ENCODE measurements at places on chromosomes 13 and 19. TPM values are rescaled to one million over a fixed set of nuclear protein-coding genes. Genes with fewer than 3 reads are reported as not detected.

MISP gene
- 0.08 TPM for polyA plus RNA-seq

ATP4A gene
- polyA plus RNA-seq, result 63.5 TPM

RNF17 gene
- polyA plus RNA-seq, result not detected

ZNF665 gene
- polyA plus RNA-seq, result 7.9 TPM

EML2 gene
- polyA plus RNA-seq, result 88.9 TPM

YJU2 gene
- 45.3 TPM for polyA plus RNA-seq

PLPP2 gene
- 0.88 TPM for polyA plus RNA-seq

FCAR gene
- 0.13 TPM for polyA plus RNA-seq

ZNF497 gene
- 2.0 TPM for polyA plus RNA-seq

ZNF229 gene
- polyA plus RNA-seq, result 3.0 TPM

RINL gene
- polyA plus RNA-seq, result 24.1 TPM

LIPE gene
- 29.9 TPM for polyA plus RNA-seq

DNA sequence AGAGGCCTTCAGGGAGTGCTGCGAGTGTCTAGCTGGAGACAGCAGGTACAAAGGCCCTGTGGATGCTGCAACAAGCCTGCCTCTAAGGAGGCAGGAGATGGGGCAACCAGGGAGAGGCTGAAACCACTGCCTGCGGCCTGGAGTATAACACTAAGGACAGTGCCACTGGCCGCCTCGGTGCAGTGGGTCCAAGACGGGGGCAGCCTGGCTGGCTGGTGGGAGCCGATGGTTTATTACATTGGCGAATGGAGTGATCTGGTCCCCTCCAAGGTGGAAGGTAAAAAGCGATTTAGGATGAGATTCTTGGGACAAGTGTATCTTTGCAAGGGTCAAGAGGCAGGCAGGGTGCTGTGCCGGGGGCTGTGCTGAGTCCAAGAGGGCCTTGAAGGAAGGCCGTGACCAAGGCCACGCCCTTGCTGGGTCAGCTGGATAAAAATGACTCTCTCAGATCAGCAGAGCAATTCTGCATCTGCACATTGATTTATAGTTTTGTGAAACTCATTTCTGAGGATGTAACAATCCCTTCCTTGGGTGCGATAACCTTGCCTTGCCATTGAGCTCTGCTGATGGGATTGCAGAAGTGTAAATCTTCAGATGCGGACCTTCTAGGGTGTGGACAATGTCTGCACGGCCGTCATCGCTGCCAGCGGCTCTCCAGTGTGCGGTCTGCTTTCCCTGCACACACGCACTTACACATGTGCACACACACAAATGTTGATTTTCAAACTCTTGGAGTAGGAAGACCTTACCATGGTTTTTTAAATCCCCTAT is 6.0 kb downstream of the TMEM255B start:
- DNase-seq, result no peak

DNA sequence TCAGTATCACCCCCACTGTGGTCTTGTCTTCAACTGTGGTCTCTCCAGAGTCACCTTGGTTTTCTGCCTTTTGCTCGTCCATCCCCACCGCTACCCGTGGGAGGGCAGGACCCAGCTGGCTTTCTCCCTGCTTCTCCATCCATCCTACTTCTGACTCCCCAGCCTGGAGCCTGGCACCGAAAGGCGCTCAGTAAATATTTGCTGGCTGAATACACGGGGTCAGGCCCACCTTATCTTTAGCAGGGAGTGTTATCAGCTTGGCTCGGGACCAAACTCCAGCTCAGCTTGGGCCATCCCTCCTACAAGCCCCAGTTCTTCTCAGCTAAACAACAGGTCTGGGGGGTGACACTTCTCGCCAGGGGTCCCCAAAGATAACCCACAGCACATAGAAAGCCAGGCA is 62.0 kb upstream of the KLF2 start:
- no peak for DNase-seq

DNA sequence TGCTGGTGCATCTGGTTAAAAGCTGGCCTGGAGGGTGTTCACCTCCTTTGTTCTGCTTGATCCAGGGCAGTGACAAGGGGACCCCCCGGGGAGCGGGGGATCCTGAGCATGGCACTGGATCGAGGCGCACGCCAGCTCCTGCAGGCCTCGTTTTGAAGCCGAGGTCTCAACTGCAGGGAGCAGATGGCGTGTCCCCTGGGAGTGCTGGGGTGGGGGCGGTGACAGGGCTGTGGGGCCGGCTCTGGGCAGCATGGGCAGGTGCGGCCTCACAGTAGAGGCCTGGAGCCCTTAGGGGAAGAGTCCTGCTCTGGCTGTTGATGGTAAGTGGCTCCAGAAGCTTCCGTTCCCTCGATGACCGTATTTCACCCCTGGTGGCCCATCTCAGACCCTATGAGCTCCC is 51.8 kb downstream of the CRTC1 start:
- DNase-seq, result no peak

DNA sequence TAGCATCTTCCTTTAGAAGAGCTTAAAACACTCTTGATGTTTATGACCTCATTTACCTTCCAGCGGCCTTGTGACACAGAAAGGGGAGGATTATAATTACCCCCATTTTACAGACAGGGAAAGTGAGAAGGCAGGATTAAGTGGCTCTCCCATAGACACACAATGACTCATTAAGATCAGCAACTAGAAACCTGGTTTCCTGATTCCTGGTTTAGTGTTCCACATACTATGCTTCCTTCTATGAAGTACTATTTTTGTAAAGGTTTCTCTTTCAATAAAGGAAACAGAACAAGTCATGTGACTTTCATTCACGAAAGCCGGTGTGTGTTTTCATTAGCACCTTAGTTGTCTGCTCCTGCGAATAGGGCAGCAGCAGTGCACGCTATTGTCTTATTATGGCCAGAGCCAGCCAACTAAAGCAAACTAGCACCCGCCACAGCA is 8.3 kb downstream of the IRS2 start:
- no peak for DNase-seq

GRCh38 chr19:54206831-54207177 is 6.1 kb downstream of the RPS9 start:
- no peak for DNase-seq

- no peak for DNase-seq
These were observed 14.2 kb downstream of the ZNF699 start for GRCh38 chr19:9295411-9295849.

GRCh38 chr13:41579881-41580280 is 122.5 kb downstream of the RGCC start:
- DNase-seq, result no peak

DNA sequence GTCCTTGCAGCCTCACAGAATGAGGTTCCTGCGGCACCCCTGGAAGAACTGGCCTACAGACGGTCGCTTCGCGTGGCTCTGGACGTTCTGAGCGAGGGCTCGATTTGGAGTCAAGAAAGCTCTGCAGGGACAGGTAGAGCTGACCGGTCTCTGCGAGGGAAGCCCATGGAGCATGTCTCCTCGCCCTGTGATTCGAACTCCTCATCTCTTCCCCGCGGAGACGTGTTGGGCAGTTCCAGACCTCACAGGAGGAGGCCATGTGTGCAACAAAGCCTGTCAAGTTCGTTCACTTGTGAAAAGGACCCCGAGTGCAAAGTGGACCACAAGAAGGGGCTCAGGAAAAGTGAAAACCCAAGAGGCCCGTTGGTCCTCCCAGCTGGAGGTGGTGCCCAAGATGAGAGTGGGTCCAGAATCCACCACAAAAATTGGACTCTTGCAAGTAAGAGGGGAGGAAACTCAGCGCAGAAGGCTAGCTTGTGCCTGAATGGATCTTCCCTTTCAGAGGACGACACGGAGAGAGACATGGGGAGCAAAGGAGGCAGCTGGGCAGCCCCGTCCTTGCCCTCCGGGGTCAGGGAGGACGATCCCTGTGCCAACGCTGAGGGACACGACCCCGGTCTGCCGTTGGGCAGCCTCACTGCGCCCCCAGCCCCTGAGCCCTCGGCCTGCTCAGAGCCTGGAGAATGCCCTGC is 23.4 kb upstream of the NDUFS7 start:
- DNase-seq, result no peak

DNA sequence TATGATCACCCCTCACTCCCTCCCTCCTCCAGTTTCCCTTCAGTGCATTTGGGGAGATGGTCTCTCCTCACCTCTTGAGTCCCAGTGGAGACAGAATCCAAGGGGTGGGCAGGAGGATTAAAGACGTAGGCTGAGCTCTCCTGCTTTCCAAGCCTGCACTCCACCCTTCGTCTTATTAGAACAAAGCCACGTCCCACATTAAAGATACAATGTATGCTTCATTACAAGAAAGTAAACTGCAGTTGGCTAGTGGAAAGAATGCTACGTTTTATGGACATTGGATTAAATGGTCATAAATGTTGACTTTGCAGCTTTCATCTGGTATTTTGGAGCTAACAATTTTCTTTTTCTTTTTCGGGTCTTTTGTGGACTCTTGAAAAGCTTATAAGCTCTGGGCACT is 1.5 kb upstream of the KLK11 start:
- DNase-seq, result no peak

DNA sequence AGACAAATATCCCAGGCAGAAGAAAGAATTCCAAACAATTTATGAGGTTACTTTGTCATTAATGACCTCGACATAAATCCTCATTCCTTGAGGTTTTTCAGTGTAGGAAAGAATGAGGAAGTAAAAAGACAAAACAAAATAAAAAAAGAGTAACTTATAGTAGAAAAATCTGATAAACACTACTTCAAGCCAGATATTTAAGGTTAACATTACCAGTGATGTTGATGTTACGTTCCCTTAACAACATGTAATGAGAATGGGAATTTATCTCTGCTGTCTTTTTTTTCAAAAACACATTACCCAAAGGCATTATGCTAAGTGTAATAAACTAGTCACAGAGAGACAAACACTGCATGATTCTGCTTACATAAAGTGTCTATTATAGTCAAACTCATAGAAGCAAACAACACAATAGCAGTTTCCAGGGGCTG is 935.1 kb downstream of the SLITRK1 start:
- no peak for DNase-seq

DNA sequence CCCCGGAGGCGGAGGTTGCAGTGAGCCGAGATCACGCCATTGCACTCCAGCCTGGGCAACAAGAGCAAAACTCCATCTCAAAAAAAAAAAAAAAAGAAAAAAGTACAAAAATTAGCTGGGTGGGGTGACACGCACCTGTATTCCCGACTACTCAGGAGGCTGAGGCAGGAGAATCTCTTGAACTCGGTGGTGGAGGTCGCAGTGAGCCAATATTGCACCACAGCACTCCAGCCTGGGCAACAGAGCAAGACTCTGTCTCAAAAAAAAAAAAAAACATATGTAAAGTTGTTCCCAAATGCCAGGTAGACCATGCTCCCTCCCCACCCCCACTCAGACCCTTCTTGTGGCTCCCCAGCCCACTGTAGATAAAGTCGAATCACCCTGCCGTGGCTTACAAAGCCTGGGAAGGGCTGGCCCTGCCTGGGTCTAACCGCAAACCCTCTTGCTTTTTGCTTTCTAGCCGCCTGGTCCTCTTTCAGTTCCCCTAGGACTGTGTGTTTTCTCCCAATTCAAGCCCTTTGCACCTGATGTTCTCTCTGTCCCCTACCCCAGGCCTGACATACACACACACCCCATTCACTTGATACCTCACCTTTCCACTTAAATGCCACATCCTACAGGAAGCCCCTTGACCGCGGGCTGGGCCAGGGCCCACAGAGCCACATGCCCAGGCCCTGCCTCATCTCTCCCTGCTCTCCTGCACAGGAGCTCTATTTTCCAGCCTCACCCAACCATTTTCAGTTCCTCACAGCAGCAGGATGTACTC is 34.4 kb downstream of the MAP4K1 start:
- DNase-seq, result no peak

GRCh38 chr13:35953537-35954206 is 177.5 kb downstream of the DCLK1 start:
- peak; percentile 87 for DNase-seq

DNA sequence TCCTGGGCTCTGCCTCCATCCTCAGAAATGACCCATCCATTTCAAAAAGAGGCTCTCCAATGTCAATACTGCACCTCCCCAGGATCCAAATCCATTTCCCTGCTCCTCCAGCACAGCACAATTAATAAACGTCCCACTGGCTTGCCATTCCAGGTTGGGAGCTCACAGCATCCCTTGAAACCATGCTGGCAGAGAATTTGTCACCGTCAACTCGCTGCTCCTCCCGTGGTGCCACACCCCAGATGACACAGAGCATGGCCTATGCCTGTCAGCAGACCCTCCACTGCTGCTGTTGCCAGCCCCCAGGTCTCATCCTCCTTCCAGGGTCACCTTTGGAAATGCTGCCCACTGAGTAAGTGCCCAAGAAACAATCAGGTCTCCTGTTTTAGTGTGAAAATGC is 53.0 kb upstream of the UQCRFS1 start:
- no peak for DNase-seq

- DNase-seq, result no peak
These were observed 533 bp downstream of the LRCH1 start for GRCh38 chr13:46553521-46553885.

- no peak for DNase-seq
These were observed 28.2 kb downstream of the ELL start for GRCh38 chr19:18493440-18494266.

GRCh38 chr19:40193587-40193849 is 2.3 kb downstream of the MAP3K10 start:
- no peak for DNase-seq

- DNase-seq, result no peak
These were observed 135.9 kb upstream of the SGCG start for GRCh38 chr13:23044906-23045305.

DNA sequence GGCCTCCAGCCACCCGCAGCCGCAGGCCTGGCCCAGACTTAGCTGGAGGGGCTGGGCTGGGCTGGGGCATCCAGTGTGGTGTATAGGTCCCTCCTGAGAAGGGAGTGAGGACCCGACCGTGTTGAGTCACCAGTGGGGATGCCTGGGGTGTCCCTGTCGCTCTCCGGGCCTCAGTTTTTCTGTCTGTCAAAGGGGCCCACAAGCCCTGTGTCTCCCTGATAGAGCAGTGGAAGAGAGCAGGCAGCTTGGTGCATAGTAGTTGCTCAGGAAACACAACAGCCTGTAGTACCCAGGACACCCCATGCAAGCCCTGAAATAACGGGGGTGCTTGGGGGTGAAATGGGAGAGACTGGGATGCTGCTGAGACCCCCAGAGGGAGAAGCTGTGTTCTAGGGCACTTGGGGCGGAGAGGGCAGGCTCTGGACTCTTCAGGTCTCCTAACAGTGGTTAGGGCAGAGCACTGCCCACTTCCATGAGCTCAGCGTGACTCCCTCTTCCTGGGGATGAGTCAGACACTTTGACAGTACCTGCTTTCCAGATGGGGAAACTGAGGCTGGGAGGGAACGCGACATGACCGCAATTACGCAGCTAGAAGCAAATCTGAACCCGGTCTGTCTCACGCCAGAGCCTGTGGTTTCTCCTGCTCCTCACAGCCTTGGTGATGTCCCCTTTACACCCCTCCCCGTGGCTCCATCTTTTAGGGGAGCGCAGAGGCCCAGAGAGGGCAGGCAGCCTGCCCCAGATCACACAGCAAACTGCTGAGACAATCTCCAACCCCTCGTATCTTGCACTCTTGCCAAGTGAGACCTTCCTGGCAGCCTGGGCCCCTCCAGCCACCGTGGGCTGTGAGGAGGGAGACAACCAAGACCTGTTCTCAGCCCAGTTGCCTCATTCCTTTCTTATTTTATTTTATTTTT is 692 bp downstream of the SULT2B1 start:
- no peak for DNase-seq

- no peak for DNase-seq
These were observed 7.1 kb upstream of the KRTDAP start for GRCh38 chr19:35497406-35497805.

- DNase-seq, result no peak
These were observed 185.7 kb downstream of the RFC3 start for GRCh38 chr13:34003656-34004055.

Data from adrenal gland (tissue), 19 donors.